NCI-H2171 (cell line): ENCODE measurements at places on chromosomes 4 and X.

GRCh38 chrX:109856974-109857373 is 123.9 kb upstream of the ACSL4 start:
- peak; percentile 0 for DNase-seq

DNA sequence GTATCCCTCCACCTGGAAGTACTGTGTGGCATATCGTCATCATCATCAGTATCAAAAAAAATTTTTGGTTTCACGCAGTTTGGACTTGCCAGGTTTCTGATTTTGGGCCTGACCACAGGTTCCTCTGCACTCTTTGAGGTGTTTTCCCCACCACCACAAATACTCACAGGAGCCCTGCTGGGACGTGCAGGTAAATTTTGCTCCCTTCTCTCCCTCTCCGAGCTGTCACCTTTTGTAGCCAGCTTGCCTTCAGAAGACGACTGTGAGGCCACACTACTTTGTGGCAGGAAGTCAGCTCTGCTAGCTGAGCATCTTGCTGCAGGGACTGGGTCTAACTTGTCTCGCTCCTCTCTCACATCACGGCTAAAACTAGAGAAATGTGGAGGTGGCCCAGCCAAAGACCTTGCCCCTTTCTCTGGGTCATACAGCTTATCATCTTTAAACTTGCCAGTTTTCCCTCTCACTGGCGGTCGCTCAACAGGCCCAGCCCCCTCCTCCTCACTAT is 2.8 kb downstream of the PJA1 start:
- no peak for DNase-seq

DNA sequence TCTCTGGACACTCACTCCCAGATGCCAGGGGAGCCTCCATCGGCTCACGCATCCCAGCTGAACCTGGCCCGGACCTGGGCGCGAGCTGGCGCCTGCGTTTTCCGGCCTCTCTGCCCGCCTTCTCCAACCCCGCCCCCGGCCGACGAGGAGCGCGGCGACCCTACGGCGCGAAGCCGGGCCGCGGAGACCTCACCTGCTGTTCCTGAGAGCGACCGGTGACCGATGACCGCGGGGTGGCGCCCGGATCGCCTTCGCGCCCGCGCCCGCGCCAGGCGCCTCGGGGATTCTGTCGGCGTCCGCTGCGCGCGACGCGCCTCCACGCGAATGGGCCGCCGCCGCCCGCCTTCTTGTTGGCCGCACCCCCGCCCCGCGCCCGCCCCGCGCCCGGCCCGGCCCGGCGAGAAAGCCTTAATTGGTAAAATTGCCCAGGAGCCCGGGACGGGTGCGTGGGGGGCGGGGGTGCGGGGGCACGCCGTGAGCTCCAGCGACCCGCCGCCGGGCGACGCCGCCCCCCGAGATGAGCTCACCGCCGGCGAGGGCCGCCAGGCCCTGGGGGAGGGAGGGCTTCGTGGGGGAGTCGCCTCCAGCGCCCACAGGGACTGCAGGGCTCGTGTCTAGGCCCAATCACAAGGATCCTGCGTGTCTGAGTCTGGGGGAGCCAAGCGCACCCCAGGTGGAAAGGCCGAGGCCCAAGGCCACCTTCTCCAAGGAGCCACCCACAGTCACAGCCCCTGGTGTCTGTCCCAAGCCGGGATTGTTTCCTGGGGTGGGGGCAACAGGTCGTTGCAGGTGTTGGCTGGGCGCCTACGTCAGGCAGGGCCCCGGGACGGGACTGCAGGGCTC is at the start of gene FLNA:
Gene FLNA, minus strand, starts transcription at position 322 of the 843 bp plus-strand sequence. CDS start 3,389 bp downstream, outside the sequence.
- DNase-seq = no peak

GRCh38 chr4:185500035-185500434 is 28.5 kb upstream of the CCDC110 start:
- no peak for DNase-seq

- DNase-seq = no peak
Measured at GRCh38 chr4:1244978-1245471, 3.9 kb downstream of the CTBP1 start.

GRCh38 chr4:71772592-71772991 is 11.3 kb downstream of the GC start:
- no peak for DNase-seq

DNA sequence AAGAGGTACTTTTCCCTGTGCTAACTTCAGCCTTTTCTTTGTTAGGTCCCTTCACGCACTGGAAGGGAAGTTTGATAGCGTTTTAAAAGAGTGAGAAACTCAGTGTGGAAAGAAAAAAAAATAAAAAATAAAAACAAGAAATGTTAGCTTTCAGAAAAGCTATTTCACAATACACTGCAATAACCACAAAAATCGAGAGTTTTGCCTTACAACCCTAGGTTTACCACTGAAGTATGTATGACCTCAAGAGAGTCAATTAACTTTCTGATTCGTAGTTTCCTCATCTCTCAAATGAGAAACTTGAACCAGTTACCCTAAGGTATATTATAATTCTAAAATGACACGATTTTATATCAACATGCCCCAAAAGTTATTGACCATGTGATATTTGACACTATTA is 93.9 kb upstream of the JADE1 start:
- no peak for DNase-seq

- no peak for DNase-seq
Measured at GRCh38 chrX:27815209-27815608, 7.4 kb downstream of the MAGEB10 start.

DNA sequence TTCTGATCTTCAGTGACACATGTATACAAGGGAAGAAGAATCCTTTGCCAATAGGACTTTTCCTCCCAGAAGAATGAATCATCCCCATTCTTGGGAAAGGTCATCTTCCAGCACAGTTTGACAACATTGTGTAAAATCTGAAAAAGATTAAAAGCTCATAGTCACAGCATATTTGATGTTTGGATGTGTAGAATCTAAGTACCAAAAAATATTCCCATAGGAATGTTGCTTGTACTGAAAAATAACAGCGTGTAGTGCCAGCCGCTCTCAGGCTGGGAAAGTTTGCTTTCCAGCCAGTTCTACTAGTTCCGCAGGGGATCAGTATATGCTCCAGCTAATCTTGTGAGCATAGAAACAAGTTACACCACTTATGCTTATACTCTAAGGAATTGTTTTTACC is 74.7 kb upstream of the IL13RA1 start:
- no peak for DNase-seq

DNA sequence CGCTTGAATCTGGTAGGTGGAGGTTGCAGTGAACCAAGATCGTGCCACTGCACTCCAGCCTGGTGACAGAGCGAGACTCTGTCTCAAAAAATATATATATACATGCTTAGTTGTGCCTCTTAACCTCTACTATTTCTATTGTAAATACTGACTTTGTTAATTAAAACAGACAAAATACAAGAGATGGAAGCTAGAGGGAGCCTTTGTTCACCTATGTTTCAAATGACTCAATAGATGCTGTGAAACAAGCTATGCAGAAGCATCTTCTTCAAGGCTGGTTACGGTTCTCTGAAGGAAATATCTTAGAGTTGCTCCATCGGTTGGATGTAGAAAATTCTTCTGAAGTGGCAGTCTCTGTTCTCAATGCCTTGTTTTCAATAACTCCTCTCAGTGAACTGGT is 6.2 kb downstream of the NCAPG start:
- no peak for DNase-seq

DNA sequence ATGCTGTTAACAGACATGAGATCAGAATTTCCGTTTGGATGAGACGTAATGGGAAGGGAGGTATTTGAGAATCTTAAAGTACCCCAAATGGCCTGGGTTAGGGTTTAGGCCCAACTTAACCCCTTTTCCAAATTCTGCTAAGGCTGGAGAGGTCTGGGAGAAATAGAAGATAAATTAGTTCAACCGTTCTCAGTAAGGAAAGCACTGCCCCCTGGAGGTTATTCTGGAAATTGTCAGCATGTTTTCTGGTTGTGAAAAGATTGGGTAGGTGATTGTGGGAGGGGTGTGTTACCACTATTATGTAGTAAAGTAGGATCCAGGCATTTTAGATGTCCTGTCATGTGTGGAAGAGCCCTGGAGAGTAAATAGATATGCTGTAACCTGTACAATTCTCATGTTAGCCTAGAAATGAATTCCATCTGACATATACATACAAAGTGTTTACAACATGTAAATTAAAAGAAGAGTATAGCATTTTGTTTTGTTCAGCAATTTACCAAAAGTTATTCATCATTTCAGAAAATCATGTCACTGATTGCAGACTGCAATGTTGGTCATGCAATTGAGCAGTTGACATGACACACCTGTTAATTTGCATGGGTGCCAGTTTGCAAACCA is 26.8 kb upstream of the GRXCR1 start:
- peak; percentile 0 for DNase-seq

GRCh38 chr4:83115656-83116285 is 1.2 kb upstream of the PLAC8 start:
- DNase-seq = no peak
